ENCODE measurements at places on chromosomes 5 and 9.

GRCh38 chr9:112140936-112141335 lies 34.2 kb downstream of the SUSD1 start:
- DNase-seq = no peak

GRCh38 chr5:100644185-100644584 lies 109.0 kb downstream of the FAM174A start:
- DNase-seq = no peak

DNA sequence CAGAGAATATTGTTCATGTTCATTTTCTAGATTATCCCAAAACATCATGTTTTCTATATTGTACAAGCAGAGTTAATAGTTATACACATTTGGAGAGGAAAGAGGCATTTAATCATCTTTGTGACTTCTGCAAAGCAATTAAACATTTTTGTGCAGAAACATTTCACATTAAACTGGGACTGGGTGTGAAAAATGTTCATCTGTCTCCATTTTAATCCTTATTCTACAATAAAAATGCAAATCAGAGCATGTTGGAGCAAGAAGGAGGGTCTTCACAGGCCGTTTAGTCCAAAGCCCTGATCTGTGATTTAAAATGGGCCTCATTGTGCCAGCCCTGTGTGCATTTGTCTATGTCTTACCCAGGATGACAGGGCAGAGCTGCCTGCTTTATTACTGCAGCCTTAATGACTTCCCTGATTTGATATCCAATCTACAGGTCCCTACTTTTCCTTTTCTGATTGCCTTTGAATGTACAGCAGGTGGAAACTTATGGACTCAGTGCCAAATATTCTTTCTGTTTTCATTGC lies 183.5 kb downstream of the CAVIN4 start:
- no peak for DNase-seq

DNA sequence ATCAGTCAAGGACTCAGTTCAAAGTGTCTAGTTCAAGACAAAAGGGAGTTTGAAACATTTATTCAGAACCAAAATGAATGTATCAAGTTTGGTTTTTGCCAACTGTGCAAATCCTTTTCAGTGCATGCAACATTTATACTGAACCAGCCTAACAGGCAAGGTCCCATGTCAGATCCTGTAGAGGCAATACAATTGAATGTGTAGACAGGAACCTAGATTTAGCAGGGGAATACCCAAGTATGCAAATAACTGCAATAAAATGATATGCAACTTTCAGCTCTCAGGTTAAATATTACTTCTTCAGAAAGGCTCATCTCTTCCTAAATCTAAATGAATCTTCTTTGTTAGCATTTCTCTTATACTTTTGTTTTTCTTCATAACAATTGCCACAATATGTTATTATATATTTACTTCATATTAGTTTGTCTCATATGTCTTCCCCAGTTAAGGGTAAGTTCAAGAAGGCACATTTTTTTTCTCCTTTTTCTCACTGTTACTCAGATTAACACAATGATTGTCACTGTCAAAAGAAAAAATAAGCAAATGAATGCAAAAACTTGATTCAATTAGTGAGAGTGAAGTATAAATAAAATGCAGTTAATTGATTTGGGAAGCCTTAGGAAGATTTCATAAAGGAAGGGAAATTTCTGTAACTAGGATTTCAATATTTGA lies 163.9 kb upstream of the RASA1 start:
- no peak for DNase-seq

DNA sequence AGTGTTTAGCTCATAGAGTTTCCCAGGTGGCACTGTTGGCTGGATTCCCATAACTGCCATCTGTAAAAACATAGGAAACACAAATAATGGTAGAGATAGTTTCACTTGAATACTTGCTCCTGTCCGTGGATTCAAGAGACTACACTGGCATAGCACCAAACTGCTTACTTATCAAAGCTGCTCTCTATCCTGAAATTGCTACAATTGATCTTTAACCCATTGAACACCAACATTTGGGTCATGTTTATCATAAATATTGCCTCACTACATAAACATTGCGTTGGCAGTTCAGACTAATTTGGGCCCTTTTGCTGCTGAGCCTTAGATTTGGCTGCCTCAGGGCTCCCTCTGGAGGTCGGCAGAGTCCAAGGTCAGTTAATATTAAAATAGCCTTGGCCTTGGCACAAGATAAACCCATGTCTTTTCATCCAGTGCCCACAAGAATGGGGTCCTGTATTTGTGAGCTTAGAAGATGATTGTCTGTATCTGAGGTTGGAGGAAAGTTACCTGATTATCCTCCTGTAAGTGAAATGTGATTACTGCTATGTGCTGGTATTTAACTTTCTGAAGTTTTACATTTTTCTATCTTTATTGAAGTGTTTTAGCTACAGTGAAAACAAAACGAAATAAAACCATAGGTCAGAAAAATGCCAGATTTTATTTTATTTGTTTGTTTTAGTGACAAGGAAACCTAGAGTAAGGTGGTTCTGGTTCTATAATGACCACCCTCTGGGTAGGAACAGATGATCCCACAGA lies 4.0 kb upstream of the RANBP3L start:
- peak; percentile 50 for DNase-seq

DNA sequence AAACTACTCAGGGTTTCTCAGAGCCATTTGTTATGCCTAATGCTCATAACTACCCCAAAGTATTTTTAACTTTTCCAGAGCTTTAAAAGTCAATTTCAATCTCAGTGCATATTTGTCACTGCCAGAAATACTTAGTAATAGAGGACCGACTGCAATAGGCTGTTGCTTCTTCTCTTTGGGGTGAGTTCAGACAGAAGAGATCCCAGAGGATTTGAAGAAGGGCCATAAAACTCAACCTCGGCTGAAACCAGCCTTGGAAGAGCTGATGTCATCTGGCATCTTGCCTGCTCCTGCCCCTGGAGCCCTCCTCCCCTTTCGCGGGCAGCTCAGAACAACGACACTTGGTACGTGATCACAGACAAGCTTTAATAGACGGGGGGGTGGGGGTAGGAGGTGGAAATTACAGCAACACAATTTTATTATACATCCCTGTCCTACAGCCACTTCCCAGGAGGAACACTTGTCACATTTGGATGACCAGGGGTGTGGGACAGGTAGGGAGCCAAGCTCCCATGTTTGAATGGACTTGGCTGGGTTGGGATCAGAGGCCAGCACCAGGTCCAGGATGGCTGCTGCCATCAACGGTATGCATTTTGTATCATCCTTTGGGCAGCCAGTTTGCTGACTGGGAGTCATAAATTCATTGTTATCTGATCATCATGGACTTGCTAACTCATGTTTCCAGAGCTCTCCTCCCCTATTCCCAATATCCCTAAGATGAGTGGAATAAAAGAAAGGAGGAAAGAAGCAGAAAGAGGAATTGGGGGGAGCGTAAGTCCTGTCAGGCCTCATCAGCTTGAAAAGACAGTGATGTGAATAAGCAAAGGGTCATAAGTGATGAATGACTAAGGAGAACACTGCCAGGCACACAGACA lies 186.6 kb upstream of the PANK3 start:
- no peak for DNase-seq

- no peak for DNase-seq
Observed at GRCh38 chr5:68839019-68839552, 254.7 kb upstream of the SLC30A5 start.

- peak; percentile 18 for DNase-seq
Observed at GRCh38 chr5:57032151-57032551, 80.2 kb upstream of the MIER3 start.

GRCh38 chr9:109278848-109279247 lies 42.0 kb downstream of the EPB41L4B start:
- no peak for DNase-seq

DNA sequence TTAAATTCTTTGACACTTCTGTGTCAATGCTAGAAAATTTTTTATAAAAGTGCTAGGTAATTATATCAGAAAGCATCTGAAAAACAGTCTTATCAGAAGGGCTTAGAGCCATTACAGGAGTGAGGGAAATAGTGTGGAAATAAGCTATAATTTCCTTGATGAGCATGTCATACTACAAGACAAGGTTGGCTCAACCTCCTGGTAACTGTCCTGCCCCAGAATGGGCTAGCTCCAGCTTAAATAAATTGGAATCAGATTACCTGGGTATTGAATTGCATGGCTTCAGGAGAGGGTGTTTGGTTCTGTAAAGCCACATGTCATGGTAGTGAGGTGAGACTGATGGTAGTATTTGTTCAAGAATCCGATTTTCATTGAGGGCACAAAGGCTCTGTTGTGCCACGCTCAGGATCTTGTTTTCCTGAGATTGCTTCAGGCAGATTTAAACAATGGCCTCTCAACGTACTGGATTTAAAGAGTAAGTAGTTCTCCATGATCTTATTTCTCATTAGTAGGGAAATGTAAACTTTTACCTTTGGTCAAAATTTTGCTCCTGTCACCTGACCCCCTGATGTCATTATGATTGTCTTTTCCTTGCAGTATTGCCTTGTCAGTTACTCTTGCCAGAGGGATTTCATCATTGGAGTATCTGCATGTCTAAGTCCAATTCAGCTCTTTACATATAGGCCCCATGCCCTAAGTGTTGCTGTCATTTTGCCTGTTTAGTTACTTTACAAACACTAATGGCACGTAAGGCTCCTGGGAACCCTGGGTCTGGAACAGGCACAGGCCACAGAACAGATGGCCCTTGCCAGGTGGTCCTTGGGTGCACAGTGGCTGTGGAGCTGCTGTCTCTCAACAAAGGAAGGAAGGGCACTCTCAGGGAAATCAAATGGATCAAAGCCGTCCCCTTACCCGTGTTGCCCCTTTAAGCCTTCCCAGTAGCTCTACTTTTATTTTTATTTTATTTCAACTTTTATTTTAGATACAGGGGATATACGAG lies 21.3 kb downstream of the TRIO start:
- DNase-seq = no peak

GRCh38 chr9:13141629-13142028 lies 137.9 kb downstream of the MPDZ start:
- DNase-seq = no peak

DNA sequence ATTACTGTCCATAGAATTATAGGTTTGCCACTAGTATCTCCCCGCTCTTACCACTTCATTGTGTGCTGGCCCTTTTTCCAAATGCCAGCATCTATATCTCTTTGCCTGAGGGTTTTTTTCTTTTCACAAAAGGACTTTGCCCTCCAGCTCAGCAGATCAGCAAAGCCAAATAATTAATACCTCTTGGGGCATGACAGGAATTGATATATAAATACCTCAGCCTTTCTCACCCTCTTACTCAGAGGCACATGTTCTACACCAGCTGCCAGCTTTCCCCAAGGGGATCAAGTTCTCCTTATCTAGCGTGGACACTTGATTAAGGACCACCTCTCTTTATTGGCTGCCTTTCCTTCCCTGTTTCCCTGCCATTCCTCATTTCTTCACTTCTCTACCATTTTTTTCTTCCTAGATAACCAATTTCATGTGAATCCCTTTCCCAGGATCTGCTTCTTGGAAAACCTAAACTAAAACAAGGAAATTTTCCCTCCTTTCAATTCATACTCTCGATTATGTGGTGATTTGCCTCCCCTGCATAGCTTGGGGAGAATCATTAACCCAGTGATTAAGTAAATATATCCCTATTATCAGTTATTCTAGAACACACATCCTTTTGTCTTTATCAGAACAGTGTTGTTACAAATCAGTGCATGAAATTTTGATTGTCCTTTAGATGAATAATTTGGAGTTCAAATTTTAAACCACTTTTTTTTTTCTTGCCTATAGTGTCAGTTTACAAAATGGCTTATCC lies 6.9 kb upstream of the NUDT12 start:
- DNase-seq = no peak

DNA sequence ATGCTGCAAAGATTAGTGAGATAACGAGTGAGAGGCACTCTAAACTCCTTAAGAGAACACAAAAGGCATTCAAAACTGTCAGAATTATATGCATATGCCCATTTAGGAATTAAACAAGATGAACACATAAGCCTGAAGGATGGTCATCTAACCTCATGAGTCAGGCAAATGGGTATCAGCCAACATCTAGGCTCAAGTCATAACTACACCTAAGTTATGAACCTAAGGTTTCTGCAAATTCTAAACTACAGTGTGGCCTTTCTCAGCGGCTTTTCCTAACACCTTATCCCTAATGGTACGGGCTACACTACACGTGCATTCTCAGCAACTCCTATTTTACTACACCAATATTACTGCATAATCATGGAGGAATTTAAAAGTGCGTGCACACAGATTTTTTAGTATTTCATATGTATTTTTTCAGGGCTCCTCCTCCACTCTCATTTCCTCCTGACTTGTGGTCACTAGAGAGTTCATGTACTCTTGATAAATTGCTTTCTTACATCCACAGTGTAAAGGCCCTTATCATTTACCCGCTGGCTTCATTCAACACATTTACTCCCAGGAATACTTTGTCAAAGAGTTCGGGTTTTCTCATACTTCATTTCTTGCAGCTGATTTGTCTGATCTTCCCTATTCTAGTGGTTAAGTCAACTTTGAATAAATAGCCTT lies 316.5 kb downstream of the BNC2 start:
- no peak for DNase-seq

DNA sequence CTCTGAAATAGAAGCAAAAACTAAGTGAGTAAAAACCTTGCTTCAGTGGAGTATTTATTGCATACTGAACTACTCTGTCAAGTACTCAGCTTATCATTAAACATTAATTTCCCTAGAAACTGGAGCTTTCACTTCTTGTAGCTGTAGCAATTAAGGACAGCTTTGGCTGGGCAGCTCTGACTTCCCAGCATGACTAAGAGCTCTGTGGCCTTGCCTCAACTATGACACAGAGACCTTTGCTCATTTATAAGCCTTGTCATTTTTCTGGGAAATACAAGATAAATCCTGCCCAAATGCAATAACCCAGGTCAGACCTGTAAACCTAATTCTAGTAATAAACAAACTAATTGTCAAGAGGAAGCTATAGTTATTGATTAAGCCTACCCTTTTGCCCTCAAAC lies 65.4 kb upstream of the STK32A start:
- no peak for DNase-seq

- peak; percentile 30 for DNase-seq
Observed at GRCh38 chr9:36486329-36486932, 86.3 kb upstream of the MELK start.

DNA sequence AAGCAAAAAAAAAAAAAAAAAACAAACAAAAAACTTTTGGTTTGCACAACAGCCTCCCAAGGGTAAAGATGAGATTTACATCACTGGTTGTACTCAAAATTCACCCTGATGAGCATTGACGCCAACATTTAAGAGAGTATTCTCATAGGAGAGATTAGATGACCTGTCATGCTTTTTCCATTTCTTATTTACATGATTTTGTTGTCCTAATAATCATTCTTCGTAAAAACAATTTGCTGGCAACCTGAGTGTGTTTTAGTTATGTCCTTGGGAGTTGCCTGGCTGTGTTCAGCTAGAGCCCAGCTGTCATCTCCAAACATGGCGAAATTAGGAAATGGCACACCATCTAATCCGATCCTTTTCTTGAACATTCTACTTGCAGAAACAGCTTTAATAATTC lies 186.4 kb upstream of the MRPS30 start:
- DNase-seq = no peak

GRCh38 chr9:134059661-134060395 lies 8.0 kb downstream of the BRD3 start:
- peak; percentile 58 for DNase-seq

- no peak for DNase-seq
Observed at GRCh38 chr5:119537704-119538103, 85.4 kb downstream of the HSD17B4 start.

DNA sequence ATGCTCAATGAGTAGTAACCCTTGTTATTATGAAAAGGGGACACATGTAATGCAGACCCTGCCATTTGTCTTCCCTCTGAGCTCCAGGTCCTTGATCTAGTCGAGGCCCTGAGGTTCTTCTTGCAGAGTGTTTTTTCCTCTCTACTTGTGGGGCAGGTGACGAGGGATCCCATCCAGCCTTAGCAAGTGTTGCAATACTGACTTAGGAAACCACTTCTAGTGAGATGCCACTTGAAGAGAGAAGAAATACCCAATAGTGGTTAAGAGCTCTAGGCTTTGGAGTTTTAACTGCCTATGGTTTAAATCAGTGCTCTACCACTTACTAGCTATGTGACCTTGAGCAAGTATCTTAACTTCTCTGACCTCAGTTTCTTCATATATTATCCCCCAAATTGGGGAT lies 10.2 kb downstream of the PPARGC1B start:
- no peak for DNase-seq
